Iris pigment epithelial cell (primary cell): ENCODE measurements at places on chromosomes 2 and 18.

- no peak for DNase-seq
Measured at GRCh38 chr2:11997142-11997541, 250.7 kb downstream of the LPIN1 start.

DNA sequence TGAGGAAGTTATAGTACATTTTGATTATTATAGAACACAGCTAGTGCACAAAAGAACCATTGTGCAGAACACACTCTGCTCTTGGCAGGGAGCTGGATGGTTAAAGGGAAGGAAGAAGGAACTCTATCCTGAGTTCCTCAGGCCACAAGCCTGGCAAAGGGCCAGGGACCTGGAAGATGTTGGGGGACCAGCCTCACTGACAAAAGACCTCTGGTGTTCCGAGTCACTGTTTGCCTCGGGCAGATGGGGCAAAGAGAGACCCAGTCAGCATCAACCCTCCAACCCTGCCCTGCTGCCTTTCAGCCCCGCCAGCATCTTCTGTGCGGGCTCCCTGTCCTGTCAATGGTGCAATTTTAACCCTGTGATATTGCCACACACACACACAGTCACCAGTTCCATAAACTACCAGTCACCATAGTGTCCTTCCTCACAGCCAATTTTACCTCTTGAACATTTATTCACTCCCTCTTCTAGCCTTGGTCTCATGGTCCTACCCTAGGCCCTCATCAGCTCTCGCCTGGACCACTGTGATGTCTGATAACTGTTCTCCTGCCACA lies 21.9 kb downstream of the NEMP2 start:
- no peak for DNase-seq

DNA sequence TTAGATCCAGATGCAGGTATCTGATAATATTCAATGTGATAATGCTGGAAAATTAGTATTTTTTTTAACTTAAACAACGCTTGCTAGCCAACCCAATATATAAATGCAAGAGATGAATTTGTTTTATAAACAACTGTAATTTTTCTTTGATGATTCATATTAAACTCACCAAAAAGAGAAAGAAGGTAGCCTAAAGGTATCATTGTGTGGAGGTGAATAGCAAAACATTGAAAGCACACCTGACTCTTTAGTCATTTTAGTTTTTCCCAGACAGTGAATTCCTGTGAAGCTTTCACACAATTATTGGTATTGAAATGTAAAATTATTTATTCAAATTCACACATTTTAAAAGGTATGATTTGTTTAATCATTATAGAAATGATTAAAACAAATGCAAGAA lies 424.0 kb downstream of the NR4A2 start:
- no peak for DNase-seq

GRCh38 chr18:70450426-70451253 lies 161.8 kb downstream of the SOCS6 start:
- peak; percentile 17 for DNase-seq

- DNase-seq: peak; percentile 12
Measured at GRCh38 chr18:61541673-61542072, 208.4 kb downstream of the CDH20 start.

GRCh38 chr2:46340740-46341420 lies 43.7 kb downstream of the EPAS1 start:
- no peak for DNase-seq

DNA sequence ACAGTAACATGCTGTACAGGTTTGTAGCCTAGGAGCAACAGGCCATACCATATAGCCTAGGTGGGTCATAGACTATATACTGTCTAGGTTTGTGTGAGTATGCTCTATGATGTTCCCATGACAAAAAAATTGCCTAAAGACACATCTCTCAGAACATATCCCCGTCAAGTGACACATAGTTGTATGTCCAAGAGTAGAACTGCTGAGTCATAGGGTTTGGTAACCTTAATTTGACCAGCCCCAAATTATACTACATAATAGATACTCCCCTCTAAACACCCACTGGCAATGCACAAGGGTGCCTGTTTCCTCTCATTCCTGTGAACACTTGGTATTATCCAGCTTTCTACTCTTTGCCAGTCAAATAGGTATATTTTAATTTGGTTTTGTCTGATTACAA lies 161.6 kb downstream of the LCLAT1 start:
- DNase-seq: no peak

- no peak for DNase-seq
Measured at GRCh38 chr18:63348508-63349136, 18.4 kb downstream of the KDSR start.

DNA sequence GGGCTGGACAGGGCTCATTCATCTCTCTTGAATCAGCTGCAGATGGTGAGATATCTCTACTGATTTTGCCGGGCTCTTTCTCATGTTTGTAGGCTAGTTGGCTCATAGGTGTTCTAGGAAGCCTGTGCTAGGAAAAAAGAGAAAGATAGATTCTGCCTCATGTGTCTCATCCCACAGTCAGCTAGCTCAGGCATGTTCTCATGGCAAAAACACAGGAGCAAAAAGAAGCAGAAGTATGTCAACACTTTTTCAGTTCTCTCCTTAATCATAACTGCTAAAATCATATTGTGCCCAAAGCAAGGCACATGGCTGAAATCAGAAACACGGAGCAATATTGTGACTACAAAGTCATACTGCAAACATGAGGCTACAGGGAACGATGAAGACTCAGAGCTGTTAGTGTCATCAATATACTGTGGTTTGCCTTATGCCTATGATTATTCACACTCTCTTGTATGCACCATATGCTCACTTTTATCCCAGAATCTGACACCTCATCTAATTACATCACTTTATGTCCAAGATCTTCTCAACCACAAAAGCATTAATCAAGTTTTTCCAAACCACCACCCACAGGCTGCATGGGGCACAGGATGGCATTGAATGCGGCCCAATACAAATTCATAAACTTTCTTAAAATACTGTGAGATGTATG lies 571.9 kb upstream of the CNTNAP5 start:
- DNase-seq: no peak
